Activated CD8-positive, alpha-beta T cell treated with anti-CD3 and anti-CD28 coated beads, Interleukin-2, amount 10 ng/mL, durations not matched to agents 7 days and 5 days (primary cell): ENCODE measurements at places on chromosomes 16 and 17. TPM values are rescaled to one million over a fixed set of nuclear protein-coding genes. Genes with fewer than 3 reads are reported as not detected.

DNA sequence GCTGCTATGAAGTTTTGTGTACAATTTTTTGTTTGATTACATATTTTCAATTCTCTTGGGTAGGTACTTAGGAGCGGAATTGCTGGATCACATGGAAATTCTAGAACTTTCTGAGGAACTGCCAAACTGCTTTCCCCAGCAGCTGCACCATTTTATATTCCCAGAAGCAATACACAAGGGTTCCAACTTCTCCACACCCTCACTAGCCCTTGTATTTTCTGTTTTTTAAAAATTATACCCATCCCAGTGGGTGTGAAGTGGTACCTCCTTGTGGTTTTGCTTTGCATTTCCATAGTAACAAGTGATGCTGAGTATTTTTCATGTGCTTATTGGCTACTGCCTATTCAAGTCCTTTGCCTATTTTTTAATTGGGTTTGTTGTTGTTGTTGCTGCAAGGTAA lies 20.9 kb downstream of the NACA2 start:
- no peak for DNase-seq

- DNase-seq: no peak
Observed at GRCh38 chr16:21233045-21233520, 416 bp upstream of the ANKS4B start.

DNA sequence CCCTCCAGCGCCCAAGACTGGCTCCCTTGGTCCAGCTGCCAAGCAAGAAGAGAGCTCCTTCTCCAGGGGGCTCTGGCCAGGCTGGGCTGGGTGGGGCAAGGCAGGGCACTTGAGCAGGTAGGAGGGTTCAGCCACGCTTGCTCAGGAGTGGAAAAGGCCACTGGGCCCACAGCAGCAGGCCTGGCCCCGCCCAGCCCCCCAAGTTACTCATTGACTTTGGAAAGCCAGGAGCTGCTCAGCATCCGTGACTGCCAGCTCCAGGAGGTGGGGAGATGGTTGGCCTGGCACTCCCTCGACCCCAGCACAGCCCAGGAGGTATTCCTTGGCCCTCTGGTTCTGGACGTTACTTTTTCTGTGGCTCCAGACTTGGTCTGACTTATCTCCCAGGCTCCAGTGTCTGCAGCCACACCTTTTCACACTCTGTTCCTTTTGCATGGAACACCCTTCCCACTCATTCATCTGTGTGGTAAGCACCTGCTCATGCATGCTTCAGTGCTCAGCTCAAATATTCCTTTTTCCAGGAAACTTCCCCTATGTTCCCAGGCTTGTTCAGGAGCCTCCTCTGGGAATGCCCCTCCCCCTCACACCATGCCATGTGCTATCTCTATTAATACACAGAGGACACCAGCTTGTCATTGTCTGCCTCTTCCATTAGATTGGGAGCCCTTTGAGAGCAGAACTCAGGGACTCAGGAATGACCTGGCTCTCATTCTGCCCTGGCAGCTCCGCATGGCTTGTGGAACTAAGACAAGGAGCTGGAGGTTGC lies at the start of gene CDH16:
Gene CDH16 (minus strand): TSS at position 83 of the 766 bp plus-strand sequence. CDS start 820 bp downstream, outside the sequence.
- DNase-seq: no peak

DNA sequence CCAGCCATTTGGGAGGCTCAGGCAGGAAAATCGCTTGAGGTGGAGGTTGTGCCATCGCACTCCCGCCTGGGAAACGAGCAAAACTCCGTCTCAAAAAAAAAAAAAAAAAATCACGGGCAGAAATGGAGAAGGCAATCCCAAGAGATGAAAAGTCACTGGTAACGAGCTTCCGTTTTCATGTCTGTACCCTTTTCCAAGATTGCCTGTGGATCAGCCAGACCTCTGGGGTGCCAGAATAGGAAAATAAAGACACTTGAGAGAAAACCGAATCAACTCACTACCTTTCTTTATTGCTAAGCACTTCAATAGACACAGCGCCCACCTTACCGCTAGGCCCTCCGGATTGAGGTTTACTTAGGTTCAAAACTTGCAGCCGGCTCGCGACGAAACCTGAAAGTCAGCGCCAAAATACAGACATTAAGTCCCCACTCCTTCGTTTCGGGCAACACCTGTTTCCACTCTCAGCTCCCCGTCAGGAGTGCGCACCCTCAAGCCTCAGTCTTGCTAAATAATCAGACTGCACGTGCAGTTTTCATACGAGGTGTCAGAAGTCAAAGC lies 970 bp upstream of the TRAF7 start:
- peak; percentile 46 for DNase-seq

GRCh38 chr16:28210979-28211588 lies 681 bp downstream of the XPO6 start:
- DNase-seq: peak; percentile 72

- DNase-seq: no peak
Observed at GRCh38 chr16:88088161-88088581, 136.9 kb downstream of the BANP start.

- no peak for DNase-seq
Observed at GRCh38 chr17:46122486-46122871, 70.8 kb downstream of the KANSL1 start.

DNA sequence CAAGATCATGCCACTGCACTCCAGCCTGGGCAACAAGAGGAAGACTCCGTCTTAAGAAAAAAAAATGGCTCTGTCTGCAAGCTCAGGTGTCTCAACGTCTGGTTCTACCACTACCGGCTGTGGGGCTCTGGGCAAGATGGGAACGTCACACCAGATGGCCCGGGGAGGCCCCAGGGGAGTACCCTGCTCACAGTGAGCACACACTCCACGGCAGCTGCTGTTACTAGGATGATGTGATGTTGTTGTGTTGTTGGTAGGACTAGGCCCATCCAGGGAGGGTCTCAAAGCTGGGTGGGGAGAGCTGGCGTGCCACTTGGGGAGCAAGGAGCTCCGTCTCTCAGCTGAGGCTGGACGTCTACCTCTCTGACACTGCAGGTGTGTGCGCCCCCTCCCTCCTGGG lies 9.4 kb upstream of the NPTX1 start:
- no peak for DNase-seq

GRCh38 chr17:8837563-8838075 lies 29.9 kb downstream of the PIK3R6 start:
- DNase-seq: no peak

DNA sequence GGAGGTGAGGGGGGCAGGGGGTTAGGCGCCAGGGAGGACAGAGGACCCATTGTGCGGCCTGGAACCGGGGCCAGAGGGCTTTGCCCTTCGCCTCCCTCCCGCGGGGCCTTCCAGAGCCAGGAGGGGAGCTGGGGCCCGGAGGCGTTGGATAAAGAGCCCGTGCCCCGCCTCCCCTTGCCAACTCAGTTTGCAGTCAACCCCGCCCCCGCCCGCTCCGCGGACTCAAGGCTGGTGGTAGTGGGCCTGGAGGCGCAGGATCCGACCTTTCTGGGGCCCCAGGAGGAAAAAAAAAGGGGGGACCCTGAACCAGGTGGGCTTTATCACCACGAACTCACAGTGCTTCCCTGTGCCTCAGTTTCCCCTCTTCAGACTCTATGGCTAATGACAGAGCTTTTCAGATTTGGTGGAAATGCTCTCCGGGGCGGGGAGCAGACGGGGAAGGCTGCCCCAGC lies 2.0 kb upstream of the SPHK1 start:
- DNase-seq: no peak

DNA sequence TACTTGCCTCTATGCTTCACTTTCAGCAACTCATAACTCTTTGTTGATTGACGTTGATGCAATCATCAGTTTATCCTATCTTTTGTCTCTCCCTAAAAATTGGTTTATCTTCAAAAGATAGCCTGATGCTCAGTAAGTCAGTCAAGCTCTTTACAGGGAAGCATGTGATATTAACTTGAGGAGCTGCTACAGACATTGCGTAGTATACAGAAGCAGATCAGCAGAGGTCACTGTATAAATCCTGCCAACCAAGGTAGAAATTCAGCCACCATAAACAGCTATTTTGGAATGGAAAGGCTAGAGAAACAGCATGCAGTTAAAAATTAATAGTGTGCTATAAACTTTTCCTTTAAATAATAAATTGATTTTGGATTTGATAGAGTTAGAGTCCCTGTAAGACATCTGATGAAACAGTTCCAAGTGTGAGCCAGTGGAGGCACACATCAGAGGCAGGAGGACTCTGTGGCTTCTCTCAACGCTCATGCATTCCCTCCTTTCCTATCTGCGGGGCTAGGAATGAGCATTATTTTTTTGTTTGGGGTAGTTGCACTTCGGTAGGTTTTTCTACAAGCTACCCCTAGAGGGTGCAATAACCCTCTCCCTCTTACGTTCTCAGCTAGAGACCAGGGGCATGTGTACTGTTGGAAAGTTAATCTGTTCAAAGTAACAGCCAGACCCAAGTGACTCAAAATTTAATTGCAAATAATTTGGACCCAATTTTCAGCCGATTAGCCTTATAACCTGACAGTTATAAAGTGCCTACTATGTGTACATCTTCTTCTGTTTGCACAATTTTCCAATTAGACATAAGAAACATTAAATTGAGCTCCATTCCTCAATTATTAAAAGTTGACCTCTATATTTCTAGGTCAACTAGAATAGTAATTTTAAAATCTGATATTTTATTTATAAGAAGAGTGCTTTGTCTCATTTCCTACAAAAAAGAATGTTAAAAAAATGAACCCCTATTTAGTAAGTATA lies 647.7 kb upstream of the SOX9 start:
- no peak for DNase-seq

DNA sequence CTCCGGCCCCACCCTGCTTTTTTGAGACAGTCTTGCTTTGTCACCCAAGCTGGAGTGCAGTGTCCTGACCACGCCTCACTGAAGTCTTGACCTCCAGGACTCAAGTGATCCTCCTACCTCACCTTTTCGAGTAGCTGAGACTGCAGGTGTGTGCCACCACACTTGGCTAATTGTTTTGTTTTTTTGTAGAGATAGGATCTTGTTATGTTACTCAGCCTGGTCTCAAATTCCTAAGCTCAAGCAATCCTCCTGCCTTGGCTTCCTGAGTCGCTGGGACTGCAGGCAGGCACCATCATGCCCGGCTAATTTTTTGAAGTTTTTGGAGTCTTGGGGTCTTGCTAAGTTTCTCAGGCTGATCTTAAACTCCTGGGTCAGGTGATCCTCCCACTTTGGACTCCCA lies 206.7 kb downstream of the SHISA9 start:
- DNase-seq: no peak

GRCh38 chr16:81780350-81780749 lies 1.3 kb downstream of the PLCG2 start:
- no peak for DNase-seq

- no peak for DNase-seq
Observed at GRCh38 chr16:73545755-73546154, 497.8 kb upstream of the ZFHX3 start.

DNA sequence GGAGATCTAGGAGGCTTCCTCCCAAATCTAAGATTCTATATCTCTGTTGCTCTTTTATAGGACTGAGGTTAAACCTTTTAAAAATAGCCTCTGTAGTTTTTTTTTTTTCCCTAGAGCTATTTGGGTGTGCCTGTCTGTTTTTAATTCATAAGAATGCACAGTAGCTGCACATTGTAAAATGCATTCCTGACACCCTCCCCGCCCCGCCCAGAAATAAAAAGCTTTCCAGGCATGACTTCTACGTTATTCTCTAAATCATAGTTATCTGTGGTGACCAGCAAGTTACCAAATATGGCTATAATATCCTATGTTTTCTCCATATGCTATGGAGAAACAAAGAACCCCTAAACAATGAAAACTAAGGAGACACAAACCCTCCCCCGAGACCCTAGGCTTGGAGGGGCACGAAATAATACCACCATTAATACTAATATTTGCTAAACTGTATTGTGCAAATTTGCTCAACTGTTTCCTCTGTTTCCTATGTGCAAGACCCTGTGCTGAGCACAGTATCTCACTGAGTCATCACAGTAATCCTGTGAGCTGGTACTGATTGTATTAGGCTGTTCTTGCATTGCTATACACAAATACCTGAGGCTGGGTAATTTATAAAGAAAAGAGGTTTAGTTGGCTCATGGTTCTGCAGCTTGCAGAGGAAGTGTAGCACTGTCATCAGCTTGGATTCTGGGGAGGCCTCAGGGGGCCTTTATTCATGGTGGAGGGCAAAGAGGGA lies 388.3 kb downstream of the CA10 start:
- DNase-seq: no peak

- no peak for DNase-seq
Observed at GRCh38 chr16:8583199-8583598, 7.1 kb downstream of the TMEM114 start.

The ALOXE3 gene
- total RNA-seq: not detected

The TRAF7 gene
- 59.5 TPM for total RNA-seq

GRCh38 chr17:49513641-49514040 lies 18.5 kb downstream of the NGFR start:
- no peak for DNase-seq

- DNase-seq: peak; percentile 60
Observed at GRCh38 chr16:89574681-89575246, 794 bp upstream of the CPNE7 start.

DNA sequence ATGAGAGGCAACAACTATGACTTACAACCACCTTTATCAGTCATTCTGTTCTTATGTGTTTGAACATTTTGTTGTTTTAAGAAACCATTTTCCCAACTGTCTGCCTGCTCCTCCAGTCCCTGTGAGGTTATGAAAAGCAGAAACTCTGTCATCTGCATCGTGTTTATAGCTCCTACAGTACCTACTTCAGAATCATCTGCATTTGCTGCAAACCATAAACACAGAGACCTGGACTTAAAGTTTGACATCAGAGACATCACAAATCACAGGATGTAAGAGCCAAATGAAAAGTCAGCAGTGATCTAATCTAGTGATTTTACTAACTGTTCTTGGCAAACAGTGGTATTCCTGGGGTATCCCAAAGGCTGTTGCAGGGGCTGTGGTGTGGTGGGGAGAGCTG lies 55.2 kb downstream of the CDH11 start:
- no peak for DNase-seq

DNA sequence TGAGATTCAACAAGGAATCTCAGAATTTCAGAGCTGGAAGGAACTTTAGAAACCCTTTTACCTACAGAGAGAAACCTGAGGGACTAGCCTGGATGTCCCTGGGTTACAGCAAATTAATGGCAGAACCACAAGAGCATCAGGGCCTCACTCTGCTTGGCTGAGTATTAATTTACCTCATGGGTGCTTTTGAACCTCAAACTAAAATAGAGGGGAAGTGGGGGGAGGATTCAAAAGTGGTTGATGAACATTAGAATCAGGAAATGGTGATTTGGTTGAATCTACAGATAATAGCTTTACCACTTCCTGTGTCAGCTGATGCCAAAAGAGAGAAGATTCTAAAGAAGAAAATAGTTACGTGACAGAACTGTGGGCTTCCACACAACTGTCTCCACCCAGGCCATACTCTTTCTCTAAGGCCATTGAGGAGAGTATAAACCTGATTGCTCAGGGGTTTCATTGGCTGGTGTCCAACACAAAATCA lies 11.3 kb upstream of the SKAP1 start:
- peak; percentile 71 for DNase-seq
